ENCODE measurements at places on chromosomes 6 and 20.

DNA sequence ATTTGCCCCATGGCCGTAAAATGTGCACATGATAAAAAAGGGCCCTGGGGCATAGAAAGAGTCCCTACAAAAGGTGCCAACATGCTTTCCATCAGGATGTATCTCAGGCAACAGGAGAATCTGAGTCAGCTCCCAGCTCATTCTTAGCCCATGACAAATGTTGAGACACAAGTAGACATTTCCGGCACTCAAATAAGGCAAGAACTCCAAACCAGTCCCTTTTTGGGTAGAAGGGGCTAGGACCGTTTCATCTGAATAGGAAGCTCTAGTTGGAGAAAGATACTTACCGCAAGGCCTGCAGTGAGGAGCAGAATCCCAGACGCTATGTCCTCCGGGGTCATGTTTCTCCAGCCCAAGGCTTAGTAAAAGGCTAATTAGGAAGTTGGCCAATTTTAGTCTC, 261.0 kb upstream of the RIN2 start:
- no peak for DNase-seq

- DNase-seq, result no peak
Measured at GRCh38 chr6:80366714-80367113, 260.2 kb downstream of the BCKDHB start.

- DNase-seq, result no peak
Measured at GRCh38 chr6:129073691-129074395, 190.9 kb downstream of the LAMA2 start.

GRCh38 chr6:110527516-110527915, 51.1 kb upstream of the SLC22A16 start:
- DNase-seq, result no peak

All from T-helper 2 cell treated with Interferon-gamma antibody and Interleukin-4, amounts not matched to agents 5 μg/mL and 100 μg/mL, for 36 hours (primary cell).